ENCODE measurements at places on chromosomes 11 and 22. TPM values are rescaled to one million over a fixed set of nuclear protein-coding genes. Genes with fewer than 3 reads are reported as not detected.

DNA sequence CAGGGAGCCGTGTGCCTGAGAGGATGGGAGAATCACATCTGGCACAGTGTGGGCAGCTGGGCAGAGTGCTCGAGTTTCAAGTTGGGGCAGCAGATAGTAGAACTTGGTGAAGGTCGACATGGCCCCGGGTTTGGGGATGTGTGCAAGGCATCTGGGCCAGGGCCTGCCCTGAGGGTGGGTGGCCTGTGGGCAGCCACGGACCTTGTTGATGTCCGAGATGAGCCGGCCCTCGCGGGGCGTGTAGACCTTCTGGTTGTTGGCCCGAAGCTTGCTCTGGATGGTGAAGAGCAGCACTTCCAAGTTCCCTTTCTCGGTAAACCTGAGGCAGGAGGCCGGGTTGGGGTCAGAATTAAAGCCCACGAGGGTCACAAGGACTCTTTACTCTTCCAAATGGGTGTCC, 20.3 kb downstream of the SPTBN2 start:
- no peak for DNase-seq
- no peak overlapping the region for H3K27ac ChIP-seq
- no peaks in the 10 kb centered on the region for H3K4me1 ChIP-seq

The NAALAD2 gene
- total RNA-seq: not detected

DNA sequence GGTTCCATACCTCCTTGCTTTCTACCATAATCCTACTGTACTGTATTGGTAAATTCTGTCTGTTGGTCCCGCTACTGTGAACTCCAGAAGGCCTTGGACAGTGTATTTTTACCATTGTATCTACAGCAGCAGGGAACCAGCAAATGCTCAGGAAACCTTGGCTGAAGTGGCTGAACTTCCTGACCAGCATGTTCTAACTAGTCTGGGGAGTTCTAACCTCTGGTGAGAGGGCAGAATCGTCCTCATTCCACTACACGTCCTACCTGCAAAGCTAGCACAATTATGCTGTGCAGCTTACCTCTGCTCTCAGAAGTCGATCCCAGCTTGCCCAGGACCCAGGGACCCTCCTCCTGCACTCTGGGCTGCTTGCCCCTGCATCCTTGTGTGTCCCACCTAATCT, 283.1 kb downstream of the TENM4 start:
- no peaks in the 10 kb centered on the region for H3K4me1 ChIP-seq
- H3K27ac ChIP-seq: no peak overlapping the region
- no peak for DNase-seq
- no peaks in the 10 kb centered on the region for H3K36me3 ChIP-seq
- H3K27me3 ChIP-seq: no peaks in the 10 kb centered on the region

DNA sequence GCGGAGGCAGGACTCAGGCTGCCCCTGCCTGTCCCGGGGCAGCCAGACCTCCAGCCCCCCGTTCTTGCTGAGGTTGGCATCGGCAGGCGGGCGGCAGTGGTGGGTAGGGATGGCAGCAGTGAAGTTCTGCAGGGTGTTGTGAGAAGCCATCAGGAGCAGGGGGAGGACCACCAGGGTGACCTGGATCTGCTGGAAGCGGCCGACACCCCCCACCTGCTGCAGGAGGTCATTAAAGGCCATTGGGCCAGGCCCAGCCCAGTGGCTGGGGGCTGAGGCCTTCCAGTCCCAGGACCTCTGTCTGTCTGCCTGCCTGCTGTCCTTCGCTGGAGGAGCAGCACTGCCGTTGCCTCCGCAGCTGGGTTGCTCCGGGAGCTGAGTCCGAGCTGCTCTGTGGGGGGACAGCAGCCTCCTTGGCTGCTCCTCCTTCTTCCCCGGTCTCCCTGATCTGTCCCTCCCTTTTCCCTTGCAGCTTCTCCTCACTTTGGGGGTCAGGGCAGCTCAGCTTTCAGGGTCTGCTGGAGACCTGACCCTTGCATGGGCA, at the start of gene SLC22A6:
Gene SLC22A6, minus strand, starts transcription at position 517 of the 541 bp plus-strand sequence. Its CDS starts 277 bp downstream, at position 240.
- no peaks in the 10 kb centered on the region for H3K4me1 ChIP-seq
- no peak within 1 kb of the TSS for H3K27ac ChIP-seq
- H3K27me3 ChIP-seq: no peaks in the 10 kb centered on the region

DNA sequence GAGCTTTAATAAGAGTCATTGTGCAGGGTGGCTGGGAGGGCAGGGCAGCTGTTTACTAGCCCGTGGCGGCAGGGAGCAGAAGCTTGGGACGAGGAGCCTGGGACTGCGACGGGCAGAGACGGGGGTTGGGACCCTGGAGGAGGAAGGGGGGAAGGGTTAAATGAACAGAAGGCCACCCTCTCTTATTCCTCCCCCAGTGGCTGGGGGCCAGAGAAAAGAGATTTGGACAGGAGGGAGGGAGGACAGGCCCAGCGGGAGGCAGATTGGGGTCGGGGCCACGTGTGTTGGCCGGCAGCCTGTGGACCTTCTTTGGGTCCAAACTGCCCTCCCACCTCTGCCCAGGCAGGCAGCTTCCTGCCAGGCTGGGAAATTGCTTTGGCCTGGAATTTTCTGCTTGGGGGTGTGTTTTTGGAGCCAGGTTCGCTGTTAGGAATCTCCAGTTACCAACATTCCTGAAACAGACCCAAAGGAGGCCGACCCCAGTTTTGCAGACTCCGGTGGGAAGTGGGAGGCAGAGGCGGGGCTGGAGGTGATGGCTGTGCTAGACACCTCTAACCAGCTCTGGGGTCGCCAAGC, 50.2 kb downstream of the APOL3 start:
- H3K27ac ChIP-seq: no peak overlapping the region
- no peaks in the 10 kb centered on the region for H3K36me3 ChIP-seq
- no peak overlapping the region for H3K4me3 ChIP-seq

DNA sequence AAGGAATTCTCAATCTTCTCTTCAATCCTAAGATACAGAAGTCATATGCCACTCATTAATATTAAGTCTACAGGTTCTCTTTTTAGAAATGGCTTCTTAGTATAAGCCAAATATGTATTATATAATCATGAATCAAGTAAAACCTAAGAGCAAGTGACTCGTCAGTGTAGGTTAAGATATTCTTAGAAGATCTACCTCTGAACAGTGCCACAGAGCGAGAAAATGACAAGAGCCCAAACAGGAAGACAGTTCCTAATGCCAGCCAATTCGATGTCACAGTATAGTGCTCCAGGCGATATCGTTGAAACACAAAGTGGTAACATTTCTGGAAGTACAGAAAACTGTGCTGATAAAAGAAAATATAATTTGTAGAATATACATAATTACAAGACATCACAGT, 33.3 kb downstream of the ALG9 start:
- no peak overlapping the region for H3K27ac ChIP-seq
- no peak for DNase-seq
- peaks cover 10% of the 10 kb centered on the region for H3K4me1 ChIP-seq
- peaks cover 50% of the 10 kb centered on the region for H3K36me3 ChIP-seq
- no peaks in the 10 kb centered on the region for H3K27me3 ChIP-seq

The PIK3IP1 gene
- total RNA-seq: 9.3 TPM

The MRGPRF gene
- not detected for total RNA-seq

The TTLL12 gene
- total RNA-seq: 89.1 TPM

DNA sequence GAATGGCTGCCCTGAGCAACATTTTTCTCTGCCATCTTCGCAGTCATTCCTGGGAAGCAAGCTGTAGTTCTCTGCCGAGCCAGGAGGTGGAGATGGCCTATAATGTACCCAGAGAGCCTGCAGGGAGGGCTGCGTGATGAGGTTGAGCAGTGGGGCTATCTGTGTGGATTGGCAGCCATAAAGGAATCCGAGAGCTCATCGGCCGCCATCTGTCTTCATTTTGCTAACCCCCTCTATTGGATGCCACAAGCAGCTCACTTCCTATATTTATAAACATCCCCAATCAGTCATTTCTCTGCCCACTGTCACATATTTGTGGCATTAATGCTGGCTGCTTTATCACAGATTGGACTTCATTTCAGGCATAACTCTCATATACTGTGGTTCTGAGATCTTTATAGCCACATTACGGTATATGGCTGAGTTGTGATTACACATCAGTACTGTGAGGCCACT, 209.5 kb downstream of the NTM start:
- H3K4me1 ChIP-seq: no peaks in the 10 kb centered on the region
- DNase-seq: no peak
- no peak overlapping the region for H3K27ac ChIP-seq
- no peaks in the 10 kb centered on the region for H3K36me3 ChIP-seq
- H3K27me3 ChIP-seq: no peaks in the 10 kb centered on the region

DNA sequence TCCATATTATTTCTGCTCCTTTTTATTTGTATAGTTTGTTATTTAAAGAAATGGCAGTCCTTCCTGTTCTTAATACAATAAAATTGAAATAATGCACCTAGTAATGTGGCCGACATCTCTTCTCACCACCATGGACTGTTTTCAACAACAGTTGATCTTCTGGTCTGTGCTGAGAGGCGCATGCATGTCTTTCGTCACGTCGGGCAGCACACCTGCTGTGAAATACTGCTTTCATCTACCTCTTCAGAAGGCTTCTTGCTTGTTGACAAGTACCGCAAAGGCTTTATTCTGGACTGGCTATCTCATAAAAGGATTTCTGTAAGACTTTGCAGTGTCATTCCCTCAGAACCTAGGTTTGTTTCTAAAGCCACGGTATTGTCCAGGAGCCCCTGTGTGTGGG, 13.9 kb upstream of the MYO18B start:
- H3K4me3 ChIP-seq: no peak overlapping the region
- peaks cover 45% of the 10 kb centered on the region for H3K4me1 ChIP-seq
- H3K36me3 ChIP-seq: peaks cover 55% of the 10 kb centered on the region
- no peak for DNase-seq
- H3K27me3 ChIP-seq: no peaks in the 10 kb centered on the region
- peak overlapping the region; percentile 60 for H3K27ac ChIP-seq

- H3K27ac ChIP-seq: no peak overlapping the region
- DNase-seq: no peak
- peaks cover 3% of the 10 kb centered on the region for H3K36me3 ChIP-seq
- H3K4me1 ChIP-seq: peaks cover 33% of the 10 kb centered on the region
- H3K4me3 ChIP-seq: no peak overlapping the region
- H3K27me3 ChIP-seq: peaks cover 3% of the 10 kb centered on the region
These were observed 20.8 kb downstream of the ABTB2 start for GRCh38 chr11:34337016-34337415.

DNA sequence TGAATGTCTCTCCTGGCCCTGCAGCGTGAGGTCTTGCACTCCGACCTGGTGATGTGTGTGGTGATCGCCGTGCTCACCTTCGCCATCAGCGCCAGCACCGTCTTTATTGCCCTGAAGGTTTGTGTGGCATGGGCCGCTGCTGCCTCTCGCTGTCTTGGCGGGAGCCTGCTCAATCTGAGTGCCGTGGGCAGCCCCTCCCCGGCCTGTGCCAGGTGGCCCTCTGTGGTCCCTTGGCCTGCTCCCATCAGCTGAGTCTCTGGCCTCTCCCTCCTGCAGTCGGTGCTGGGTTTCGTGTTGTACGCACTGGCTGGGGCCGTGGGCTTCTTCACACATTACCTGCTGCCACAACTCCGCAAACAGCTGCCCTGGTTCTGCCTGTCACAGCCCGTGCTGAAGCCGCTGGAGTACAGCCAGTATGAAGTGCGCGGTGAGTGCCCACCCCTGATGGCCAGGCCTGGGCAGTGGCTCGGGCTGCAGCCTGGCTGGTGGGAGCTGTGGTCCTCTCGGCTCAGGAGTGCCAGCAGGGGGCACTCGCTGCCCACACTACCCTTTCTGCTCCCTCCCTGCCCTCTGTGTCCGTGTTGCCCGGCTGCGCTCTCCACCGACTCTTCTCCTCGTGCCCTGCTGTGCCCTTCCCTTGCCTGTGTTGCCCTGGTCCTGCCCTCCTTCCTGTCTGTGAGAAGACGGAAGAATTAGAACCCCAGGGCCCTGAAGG, 10.2 kb downstream of the PCNX3 start:
- DNase-seq: no peak
- no peak overlapping the region for H3K27ac ChIP-seq

- DNase-seq: no peak
- H3K27me3 ChIP-seq: peaks cover 3% of the 10 kb centered on the region
- no peaks in the 10 kb centered on the region for H3K36me3 ChIP-seq
- H3K27ac ChIP-seq: no peak within 1 kb of the TSS
These were observed at the start of gene KRTAP5-4 for GRCh38 chr11:1622086-1622485. Gene KRTAP5-4 (minus strand): TSS chr11:1622138. CDS start chr11:1622093, 45 bp downstream.

- H3K4me1 ChIP-seq: peaks cover 5% of the 10 kb centered on the region
- H3K27me3 ChIP-seq: no peaks in the 10 kb centered on the region
- no peak for DNase-seq
- H3K36me3 ChIP-seq: no peaks in the 10 kb centered on the region
- no peak overlapping the region for H3K27ac ChIP-seq
These were observed 122.4 kb downstream of the WT1 start for GRCh38 chr11:32312865-32313403.

The INS gene
- not detected for total RNA-seq

The CD3E gene
- 518 TPM for total RNA-seq

The TSSK2 gene
- total RNA-seq: not detected

- H3K27ac ChIP-seq: no peak overlapping the region
- H3K27me3 ChIP-seq: no peaks in the 10 kb centered on the region
- H3K36me3 ChIP-seq: no peaks in the 10 kb centered on the region
- no peaks in the 10 kb centered on the region for H3K4me1 ChIP-seq
- H3K4me3 ChIP-seq: no peak overlapping the region
- no peak for DNase-seq
These were observed 47.5 kb upstream of the AQP11 start for GRCh38 chr11:77542296-77542695.

The OTUB1 gene
- 107 TPM for total RNA-seq

The CPT1A gene
- total RNA-seq: 45.5 TPM

DNA sequence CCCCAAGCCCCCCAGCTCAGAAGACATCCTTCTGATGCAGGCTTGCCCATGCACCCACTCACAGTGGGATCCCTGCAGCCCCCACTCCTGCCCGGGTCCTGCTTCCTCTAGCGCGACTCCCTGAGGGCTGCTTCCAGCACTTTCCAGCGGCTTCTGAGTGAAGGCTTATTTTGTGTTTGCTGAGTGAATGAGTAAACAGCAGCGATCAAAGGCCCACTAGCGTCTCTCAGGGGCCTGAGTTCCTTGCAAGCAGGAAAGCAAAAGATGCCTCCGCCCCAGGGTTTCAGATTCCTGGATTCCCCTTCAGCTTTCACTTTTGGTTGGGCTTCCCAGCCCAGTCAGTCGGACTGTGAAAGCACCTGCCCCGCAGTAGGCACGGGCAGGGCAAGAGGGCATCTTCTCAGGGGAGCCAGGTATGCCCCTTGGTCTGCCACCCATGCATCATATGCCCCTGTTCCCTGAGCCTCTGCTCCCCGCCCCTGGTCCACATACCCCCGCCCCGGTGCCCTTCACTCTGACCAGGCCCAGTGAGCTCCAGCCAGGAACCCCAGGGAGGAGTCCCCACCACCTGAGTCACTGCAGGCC, 9.2 kb downstream of the FADD start:
- DNase-seq: no peak
- H3K27ac ChIP-seq: no peak overlapping the region
- no peaks in the 10 kb centered on the region for H3K27me3 ChIP-seq
- no peak overlapping the region for H3K4me3 ChIP-seq
- peaks cover 10% of the 10 kb centered on the region for H3K4me1 ChIP-seq

Measured in activated T-helper 2 cell treated with anti-CD3 and anti-CD28 coated beads, Interferon-gamma antibody, Interleukin-2, Interleukin-4, amounts not matched to agents 10 μg/mL and 5 μg/mL and 100 μg/mL, durations not matched to agents 14 hours and 24 hours and 36 hours (primary cell).